Activated naive CD8-positive, alpha-beta T cell treated with anti-CD3 and anti-CD28 coated beads for 36 hours (primary cell): ENCODE measurements at places on chromosomes 16 and 17.

GRCh38 chr16:10577305-10578202 lies 2.8 kb downstream of the EMP2 start:
- no peak for DNase-seq

GRCh38 chr17:74407384-74407783 lies 24.5 kb upstream of the GPRC5C start:
- DNase-seq = no peak

GRCh38 chr17:28509789-28510188 lies 3.6 kb downstream of the FOXN1 start:
- DNase-seq = no peak

- no peak for DNase-seq
Measured at GRCh38 chr17:67411397-67411796, 34.3 kb downstream of the PITPNC1 start.

GRCh38 chr17:3475251-3475685 lies 529 bp upstream of the ASPA start:
- DNase-seq = no peak

GRCh38 chr16:22402191-22402590 lies 27.8 kb upstream of the CDR2 start:
- no peak for DNase-seq

GRCh38 chr17:74882517-74883240 lies 9.9 kb upstream of the FDXR start:
- no peak for DNase-seq

DNA sequence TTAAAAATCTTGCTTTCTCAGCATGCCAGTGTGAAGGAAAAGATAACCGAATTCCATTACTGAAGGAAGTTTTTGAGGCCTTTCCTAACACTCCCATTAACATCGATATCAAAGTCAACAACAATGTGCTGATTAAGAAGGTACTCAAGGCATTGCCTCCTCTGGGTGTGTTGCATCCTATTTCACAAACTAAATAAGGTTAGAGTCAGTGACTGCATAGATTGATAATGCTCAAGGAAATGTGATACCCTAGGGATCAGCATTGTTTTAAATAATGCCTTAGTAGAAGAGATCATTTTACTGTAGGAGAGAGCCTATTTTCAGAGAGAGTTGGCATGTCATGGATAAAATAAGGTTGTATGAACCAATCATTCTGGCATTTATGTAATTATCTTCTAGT lies 36.8 kb downstream of the GDPD1 start:
- no peak for DNase-seq

GRCh38 chr16:13108126-13108525 lies 206.7 kb downstream of the SHISA9 start:
- no peak for DNase-seq

DNA sequence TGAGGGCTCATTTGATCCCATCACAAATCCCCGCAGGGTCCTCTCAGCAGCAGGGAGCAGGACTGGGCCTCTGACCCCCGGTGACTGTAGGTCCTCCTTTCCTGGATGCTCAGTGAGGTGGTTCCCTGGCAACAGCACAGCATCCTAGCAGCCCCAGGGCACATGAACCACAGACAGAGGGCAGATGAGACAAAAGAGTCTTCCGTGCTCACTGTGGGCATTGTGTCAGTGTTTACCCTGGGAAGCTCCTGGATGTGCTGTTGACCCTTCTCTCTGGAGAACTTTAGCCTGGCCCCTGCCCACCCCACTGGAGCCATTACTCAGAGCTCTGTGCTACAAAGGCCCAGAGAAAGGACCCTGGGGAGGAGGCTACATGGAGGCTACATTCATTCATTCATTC lies 21.7 kb upstream of the TMEM220 start:
- DNase-seq = no peak

DNA sequence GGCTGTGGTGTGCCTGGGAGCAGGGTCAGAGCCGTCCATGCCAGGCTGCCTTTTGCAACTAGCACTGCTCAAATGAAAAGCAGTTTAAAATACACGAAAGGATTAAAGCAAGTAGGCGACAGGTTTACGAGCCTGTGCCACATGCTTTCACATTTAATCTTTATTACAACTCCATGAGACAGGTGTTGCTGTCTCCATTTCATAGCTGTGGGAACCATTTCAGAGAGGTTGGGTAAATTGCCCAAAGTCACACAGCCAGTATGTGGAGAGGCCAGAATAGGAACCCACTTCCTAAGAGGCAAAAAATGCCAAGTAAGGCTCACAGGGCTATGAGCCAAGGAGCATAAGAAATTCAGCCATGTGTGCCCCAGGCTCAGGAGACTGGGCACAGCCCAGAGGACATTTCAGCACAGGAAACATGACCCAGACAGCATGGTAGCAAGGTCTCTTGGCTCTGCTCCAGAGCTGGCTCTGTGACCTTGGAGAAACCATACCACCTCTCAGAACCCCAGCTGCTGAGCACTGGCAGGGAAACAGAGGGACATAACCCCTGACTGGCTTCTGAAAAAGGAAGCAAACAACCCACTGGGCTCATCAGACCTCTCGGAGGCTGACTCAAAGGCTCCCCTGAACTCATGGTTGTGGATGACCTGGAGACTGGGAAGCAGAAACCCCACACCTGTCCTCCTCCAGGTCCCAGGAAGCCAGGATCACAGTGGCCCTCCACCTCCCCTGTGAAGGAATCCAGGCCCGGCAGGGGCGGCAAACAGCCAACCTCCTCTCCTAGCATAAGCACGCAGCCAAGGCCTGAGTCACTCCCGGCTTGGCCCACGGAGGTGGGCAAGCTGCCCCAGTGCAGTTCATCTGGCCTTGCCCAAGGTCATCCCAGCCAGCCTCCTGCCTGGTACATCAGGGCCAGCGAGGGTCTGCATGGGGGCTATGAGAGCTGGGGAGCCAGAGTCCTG lies 40.3 kb upstream of the MRPS23 start:
- no peak for DNase-seq

DNA sequence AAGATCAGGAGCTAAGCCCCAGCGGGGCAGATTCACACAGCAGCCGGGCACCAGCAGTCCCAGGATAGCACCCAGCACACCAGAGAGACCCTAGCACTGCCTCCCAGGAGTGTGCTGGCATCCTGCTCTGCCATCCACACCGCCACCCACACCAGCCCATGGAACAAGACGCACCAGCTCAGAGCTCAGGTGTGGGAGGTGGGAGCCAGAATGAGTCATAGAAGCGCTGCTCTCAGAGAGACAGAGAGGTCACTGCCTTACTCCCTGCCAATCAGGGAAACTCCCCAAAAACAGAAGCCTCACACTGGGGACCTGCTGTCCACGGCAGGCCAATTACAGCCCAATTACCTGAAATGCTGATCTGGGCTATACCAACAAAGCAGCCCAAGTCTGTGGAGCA lies 64.9 kb downstream of the CDYL2 start:
- peak; percentile 6 for DNase-seq

DNA sequence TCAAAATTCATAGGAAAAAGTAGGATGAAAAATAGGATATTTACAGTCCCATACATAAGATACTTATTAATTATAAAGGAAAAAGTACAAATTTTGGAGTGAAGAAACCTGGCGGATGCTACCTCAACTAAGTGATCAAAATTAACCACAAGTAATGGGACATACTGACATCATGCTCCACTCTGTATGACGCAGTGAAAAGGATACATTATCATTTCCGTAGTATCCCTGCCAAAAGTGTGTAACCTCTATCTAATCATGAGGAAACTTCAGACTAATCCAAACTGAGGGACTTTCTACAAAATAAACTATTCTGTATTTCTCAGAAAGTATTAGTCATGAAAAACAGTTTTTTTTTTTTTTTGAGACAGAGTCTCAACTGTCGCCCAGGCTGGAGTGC lies 60.5 kb downstream of the TRIM37 start:
- DNase-seq = no peak

DNA sequence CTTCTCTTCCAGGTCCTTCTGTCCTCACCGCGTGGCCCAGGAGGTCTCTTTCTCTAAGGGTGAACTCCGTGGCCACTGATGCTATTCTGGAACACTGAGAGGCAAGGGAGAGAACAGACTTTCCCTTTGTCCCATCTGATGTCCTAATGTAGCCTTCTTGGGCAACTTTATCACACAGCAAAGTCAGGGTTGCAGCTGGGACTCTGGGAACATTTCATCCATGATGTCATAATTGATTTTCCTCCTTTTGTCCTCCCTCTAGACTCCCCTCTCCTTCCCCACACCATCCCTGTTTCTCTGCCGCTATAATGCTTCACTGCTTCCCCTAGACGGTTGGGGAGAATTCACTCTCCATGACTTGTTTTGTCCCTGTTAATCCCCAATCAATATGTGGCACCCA lies 201.0 kb downstream of the SHISA9 start:
- DNase-seq = no peak

- DNase-seq = no peak
Measured at GRCh38 chr16:89014403-89015230, 37.6 kb upstream of the CBFA2T3 start.

DNA sequence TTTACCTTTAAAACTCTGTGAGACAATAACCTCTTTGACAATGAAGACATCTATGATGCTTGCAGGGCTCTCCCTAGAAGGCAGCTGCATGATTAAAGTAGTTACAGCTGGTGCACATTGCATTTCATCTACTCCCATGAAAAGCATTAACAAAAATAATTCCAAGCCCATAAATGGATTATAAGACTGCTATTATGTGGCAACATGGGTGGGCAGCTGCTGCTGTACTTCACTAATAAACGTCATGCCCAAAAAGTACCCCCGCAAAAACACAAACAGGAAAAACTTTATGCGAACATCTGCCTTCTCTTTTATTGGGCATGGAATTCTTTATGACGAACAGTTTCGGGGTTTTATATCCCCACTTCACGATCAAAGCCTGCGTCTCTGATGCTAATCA lies 224.9 kb downstream of the CA10 start:
- DNase-seq = no peak

DNA sequence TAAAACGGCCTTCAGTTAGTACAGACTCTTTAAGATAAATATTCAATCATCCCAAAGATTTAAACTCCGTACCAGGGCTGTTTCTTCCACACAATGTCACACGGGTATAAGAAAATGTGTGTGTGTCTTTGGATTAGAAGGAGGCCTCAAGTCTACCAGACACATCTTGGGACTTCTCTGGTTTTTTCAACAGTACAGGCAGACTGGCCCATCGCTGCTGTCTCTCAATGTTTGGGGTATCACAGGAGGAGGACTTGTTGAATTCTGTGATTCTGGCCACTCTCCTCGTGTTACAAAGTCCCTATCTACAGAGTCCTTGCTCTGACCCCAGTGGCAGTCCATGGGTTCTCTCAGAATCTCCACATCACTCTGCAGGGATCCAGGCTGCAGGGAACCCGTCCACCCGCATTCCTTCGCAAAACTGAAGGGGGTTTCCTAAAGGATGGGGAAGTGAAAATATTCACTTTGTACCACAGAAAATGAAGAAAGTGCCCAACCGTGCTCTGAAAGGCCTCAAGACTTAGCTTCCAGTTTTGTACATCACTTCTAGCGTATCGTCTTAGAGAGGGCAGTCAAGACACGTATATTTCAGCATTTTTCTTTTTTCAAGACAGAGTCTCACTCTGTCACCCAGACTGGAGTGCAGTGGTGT lies 373.2 kb downstream of the NPIPA8 start:
- DNase-seq = no peak

DNA sequence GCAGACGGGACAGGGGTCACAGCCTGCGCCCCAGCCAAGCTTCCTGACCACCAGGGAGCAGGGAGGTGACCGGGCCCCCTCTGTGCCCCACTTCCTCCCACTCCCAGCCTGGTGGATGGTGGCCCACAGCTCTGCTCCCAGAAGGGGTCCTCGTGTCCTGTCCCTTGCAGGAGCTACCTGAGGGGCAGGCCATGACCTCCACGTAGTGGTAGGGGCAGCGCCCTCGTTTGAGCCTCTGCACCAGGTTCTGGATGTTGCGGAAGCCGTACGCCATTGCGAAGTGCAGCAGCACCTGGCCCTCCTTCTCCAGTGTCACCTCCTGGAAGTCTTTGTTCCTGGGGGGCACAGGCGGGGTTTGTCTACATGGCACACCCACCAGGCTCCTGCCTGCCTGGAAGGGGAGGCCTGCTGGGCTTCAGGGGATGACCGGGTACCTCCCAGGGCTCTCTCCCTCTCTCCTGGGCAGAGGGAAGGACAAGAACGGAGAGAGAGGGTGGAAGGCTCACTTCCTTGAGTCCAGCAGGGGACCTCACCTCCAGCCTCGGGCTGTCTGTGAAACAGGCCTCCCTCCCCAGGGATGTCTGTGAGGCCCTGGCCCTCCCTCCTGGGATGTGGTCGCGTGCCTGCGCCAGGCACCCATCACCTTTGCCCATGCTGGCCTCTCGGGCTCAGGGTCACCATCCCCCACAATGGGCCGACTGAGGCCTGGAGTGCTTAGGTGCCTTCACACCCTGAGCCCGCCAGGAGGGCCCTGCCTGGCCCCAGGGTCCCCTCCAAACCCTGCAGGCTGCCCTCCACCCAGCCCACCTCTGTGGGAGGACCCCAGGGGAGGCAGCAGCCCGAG lies 4.0 kb downstream of the HAGHL start:
- no peak for DNase-seq

DNA sequence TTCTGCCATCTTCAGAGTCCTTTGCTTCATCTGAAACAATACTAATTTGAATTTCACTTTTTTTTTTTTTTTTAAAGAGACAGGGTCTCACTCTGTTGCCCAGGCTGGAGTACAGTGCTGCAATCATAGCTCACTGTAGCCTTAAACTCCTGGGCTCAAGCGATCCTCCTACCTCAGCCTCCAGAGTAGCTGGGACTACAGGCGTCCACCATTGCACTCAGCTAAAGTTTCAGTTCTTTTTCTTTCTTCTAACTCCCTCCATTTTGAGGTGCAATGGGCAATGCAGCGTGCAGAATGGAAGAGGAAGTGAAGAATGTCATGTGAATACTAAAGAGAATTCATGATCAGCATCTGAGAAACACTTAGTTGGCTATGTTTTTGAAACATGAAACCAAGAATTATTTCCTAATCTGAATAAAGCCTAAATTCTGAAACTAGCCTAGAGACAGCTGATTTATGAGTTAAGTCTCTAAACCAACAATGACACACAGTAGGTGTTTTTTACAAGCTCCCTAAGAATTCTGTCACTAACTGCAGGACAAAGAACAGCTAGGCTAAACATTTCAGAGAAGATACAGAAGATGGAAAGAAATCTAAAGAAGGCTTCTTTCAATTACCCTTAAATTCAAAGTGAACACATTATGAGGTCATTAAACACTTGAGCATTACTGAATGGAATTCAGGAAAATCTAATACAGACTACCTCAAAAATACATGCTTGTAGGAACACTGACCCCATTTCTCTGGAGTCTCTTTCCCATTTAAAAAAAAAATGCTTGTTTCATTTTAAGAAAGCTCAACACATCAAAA lies 21.0 kb downstream of the SNN start:
- no peak for DNase-seq

DNA sequence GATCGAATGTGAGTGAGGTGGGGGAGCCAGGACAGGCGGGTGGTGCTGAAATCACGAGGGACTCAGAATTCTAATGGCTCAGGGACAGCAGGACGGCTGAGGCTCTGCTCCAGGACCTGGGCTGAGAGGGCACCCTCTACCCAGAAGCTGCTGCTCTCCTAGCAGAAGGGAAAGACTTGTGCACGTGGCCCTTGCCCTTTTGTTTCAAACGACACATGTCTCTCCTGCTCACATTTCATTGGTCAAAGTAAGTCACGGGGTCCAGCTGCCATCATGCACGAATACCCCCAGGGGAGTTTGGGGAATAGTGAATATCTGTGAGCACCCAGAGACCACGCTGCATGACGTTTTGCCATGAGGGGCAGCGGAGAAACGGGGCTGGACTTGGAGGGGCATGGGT lies 73.2 kb downstream of the RTN4RL1 start:
- no peak for DNase-seq

GRCh38 chr16:58491-59439 lies 5.1 kb downstream of the SNRNP25 start:
- DNase-seq = no peak
